ENCODE measurements at places on chromosomes 3 and 15.
A peak's percentile ranks its signal among the peaks of the same experiment; 100 is the strongest.

DNA sequence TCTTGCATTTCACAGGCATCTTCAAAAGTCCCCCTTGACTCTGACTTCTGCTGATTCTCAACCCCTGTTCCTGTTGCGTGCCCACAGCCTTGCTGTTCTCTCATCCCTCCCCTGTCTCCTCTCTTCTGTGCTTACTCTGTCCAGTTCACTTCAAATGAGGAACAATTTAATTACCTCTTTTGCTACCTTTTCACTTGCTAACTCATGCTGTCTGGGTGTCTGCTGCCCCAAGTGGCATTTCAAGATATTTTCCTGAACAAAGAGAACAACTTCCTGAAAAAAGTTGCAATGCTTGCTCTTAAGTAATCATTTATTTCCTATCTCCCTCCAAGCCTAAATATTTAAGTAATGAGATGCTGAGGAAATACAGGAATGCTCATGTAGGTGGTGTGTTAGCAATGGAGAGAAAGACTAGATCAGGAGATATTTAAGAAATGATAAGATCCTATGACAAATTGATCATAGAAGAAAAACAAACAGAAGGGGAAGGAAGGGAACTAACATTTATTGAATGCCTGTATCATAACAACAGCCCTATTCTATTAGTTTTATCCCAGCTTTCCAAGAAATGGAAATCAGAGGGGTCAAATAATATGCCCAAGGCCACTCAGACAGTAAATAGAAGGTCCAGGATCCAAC lies 42.2 kb downstream of the SV2B start:
- DNase-seq: no peak

DNA sequence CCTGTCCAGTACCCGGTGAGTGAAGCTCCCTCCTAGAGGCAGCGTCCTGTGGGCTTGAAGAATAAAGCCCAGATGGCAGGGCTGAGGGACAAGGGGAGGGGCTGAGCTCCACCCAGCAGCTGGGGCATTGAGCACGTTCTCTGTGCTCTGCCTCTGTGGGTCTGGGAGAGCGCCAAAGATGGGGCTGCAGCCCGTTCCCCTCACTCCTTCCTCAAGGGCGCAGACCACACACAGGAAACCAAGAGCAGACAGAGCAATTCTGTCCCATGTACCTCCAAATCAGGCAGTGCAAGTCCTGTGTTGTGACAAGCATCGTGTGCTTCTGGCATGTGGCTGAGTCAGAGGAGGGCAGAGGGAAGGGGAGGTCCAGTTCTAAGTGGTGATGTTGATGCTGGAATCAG lies 15.7 kb upstream of the KIF23 start:
- no peak for DNase-seq

- no peak for DNase-seq
These were observed 359.6 kb upstream of the TPRG1 start for GRCh38 chr3:188812198-188812597.

DNA sequence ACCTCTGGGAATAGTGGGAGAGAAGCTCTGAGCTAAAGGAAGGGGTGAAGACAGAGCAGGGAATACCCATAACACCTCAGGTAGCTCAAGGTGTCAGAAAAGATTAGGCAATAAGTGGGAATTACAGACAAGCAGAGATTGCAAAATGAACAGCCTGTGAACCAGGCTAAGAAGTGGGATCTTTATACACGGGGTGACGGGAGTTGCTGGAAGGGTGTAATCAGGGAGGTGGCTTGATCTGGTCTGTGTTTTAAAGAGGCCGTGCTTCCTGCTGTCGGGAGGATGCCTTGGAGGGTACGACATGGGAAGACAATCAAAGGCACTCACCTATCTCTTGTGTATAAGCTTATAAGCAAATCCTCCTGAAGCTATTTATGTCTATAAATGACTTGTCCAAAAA lies 216.3 kb downstream of the CLSTN2 start:
- no peak for DNase-seq

DNA sequence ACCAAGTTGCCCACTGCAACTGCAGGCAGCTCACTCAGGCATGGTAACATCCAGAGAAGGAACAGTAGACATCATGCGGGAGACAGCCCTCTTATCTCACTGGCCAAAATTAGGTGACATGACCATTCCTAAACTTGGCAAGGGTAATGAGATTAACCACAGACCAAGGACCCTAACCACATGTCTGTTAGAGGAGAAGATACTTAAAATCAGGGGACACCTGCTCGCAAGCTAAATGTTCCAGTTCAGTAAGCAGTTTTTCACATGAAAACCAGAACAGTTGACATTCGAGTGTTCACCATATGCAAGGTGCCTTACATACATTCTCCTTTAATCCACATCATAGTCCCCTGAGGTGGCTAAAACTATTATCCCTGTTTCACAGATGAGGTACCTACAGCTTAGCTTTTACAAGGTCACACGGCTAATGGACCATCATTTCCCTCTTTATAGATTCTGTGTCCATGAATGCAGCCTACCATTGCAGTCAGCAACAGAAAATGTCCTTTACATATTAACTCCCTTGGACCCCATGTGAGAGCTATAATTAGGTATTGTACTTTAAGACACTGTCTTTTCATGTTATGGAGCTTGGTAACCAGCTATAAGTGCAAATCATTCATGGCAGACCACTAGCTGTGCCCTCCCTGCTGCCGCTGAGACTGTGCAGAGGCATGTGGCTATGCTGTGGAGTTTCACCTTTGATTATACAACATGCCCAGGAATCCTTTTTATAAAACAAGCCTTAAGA lies 154.1 kb downstream of the LIPC start:
- DNase-seq: no peak

DNA sequence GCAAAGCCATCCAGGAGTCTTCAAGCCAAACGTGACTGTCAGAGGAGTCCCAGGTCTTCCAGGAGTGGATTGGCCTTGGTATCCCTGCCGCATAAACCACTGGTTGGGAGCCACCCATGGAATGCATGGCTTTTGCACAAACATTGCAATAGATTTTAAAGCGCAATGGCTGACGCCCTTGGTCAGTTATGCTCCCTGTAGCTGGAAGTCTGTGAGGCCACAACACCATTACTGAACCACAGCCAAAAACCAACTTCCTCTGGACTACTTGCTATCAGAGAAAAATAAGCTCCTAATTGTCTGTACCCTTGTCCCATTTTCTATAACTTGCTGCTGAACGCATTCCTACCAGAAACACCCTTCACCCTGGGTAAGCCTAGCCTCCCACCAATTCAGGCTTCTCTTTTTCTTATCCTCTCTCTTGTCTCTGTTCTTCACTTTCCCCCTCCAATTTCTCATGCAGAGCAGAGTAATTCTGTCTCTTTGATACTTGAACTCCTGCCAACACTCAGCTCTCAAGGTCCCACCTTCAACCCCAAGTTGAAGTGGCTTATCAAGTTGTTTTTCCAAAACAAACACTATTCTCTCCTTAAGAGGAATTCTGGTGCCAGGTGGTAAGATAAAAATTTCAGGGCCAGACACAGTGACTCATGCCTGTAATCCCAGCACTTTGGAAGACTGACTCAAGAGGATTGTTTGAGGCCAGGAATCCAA lies 176.4 kb upstream of the UBE2E1 start:
- DNase-seq: no peak

GRCh38 chr15:56176996-56177395 lies 66.7 kb downstream of the RFX7 start:
- DNase-seq: no peak

DNA sequence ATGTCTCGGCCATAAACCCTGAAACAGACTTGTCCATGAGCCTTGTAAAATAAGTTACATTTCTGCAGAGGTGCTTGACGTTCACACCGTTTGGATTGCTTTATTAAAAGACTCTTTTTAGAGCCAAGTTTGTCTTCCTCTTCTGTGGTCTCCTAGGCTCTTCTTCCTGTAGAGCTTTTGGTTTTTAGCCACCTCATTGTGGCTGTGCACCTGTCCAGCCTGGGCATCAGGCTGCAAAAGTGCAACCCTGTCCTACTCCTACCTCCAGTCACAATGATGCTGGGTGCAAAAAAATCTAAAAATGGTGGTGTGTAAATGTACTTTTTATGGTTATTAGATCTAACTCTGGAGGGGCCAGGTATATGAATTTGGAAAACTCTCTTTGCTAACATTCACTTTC lies 2.8 kb upstream of the RIOX2 start:
- no peak for DNase-seq

GRCh38 chr3:192409838-192410683 lies 317.3 kb downstream of the FGF12 start:
- DNase-seq: no peak

- DNase-seq: no peak
These were observed 12.9 kb downstream of the DLG1 start for GRCh38 chr3:197285557-197285956.

DNA sequence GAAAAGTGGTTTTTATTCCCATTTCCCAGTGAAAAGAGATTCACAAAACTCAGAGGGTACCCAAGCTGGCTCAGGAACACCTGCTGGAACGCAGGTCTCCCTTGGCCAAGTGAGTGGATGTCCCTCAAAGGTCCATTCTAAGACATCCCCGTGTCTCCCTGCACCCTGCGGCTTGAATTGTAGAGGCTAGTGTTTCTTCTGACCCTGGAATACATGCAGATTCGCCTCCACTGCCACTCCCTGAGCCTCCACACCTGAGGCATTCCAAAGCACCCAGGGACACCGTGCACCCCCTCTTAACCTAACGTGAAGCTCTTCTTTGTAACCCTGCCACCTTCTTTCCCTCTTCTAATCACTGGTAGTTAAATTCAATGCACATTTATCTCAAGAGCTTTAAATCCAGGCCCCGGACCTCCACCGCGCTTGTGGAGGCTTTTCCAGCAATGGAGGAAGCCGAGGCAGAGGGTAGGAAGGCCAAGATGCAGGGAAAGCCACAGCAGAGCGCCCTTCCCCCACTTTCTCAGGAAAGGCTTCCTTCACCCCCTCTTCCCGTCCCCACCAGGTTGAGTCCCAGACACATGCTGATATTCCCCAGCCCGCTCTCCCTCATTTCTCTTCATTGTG lies 590 bp upstream of the ITGA11 start:
- no peak for DNase-seq

- DNase-seq: no peak
These were observed 297.0 kb downstream of the CGGBP1 start for GRCh38 chr3:87761795-87762194.

- DNase-seq: no peak
These were observed 192.8 kb upstream of the THBS1 start for GRCh38 chr15:39388118-39388517.

GRCh38 chr15:58746174-58746573 lies 3.3 kb downstream of the ADAM10 start:
- no peak for DNase-seq

DNA sequence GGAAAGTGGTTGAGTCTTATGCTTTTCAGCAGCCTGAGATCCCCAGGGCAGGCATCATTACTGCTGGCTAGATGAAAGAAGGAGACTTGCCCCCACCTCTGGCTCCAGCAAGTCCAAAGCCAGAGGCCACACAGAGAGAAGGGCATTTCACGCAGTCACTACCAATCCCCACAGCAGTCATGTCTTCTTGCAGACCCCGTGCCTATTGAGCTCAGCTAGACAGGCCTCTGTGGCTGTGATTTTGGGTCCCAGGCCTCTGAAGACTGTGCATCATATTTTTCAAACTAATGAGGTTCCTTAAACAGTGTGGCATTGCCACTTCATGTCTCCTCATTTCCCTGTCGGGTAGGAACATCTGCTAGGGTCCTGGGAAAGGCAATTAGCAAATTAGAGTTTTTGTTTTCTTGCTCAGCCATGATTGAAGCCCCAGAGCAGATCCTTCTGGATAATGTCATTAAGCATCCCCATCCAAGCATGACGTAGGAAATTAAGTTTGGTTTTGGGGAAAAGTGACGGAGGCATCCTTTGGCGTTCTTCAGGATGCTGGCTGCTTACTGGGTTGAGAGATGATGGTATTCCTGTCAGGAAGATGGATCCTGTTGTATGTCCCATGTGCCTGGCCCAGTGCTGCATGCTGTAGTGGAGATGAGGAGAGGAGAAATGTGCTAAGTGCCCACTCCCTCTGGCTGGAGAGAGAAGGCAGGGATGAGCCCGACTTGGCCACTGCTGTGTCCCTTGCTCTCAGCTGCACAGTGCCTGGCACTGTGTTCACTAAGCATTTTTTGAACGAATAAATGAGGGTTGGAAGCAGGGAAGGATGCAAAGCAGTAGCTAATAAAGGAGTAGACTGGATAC lies 7.0 kb downstream of the SPSB4 start:
- no peak for DNase-seq

GRCh38 chr15:60070838-60071493 lies 66.9 kb downstream of the FOXB1 start:
- no peak for DNase-seq

- DNase-seq: no peak
These were observed 139.7 kb upstream of the TPM1 start for GRCh38 chr15:62902821-62903220.

DNA sequence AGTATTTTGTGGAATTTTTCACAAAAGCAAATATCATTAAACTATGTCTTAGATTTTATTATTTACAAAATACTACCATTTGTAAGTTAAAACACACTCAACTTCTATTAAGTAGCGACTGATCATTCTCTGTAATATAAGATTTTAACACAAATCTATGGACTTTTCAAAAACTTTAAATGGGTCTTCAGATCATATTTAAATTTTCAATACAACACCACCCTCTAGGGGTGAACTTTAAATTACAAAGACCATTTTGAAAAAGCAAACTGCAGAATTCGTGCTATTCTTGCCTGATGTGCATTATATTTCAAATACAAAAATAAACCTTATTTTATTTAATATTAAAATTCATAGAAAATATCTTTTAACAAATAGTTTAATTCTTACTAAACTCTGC lies 8.2 kb upstream of the VGLL4 start:
- DNase-seq: no peak

GRCh38 chr3:136932978-136933772 lies 24.6 kb upstream of the IL20RB start:
- no peak for DNase-seq

DNA sequence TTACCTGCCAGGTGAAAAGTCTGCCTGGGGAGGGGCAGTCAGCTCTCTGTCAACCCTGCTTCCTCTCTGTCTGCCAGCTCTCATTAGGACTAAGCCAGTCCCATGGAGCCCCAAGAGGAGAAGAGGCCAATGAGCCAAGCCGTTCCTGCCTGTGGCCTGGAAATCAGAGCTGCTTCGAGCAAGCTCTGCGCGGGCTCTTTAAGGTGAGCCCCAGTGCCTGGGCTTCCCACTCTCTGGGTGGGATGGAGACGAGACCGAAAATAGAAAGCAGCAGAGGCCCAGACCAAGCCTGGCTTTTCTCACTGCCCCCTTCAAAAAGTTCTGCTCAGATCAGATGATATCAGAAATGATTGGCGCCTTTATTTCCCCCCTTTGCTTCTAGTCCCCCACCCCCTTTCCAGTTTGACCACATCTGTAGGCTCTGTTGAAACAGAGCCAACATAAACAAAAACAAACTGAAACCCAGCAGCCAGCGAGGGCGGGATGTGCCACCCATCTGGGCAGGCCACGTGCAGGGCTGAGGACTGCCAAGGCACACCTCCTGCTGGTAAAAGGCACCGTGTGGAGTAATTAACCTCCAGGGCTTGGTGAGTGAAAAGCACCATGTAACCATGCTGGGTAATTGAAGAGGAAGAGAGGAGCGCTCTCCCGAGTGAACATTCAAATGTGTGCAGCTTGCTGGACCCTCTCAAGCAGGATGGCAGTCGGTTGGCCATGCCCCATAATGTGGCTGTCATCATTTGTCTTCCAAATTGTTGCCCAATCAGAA lies 471.0 kb upstream of the PROK2 start:
- DNase-seq: peak; percentile 21
